ENCODE measurements at places on chromosomes 16 and 17. TPM values are rescaled to one million over a fixed set of nuclear protein-coding genes. Genes with fewer than 3 reads are reported as not detected.

DNA sequence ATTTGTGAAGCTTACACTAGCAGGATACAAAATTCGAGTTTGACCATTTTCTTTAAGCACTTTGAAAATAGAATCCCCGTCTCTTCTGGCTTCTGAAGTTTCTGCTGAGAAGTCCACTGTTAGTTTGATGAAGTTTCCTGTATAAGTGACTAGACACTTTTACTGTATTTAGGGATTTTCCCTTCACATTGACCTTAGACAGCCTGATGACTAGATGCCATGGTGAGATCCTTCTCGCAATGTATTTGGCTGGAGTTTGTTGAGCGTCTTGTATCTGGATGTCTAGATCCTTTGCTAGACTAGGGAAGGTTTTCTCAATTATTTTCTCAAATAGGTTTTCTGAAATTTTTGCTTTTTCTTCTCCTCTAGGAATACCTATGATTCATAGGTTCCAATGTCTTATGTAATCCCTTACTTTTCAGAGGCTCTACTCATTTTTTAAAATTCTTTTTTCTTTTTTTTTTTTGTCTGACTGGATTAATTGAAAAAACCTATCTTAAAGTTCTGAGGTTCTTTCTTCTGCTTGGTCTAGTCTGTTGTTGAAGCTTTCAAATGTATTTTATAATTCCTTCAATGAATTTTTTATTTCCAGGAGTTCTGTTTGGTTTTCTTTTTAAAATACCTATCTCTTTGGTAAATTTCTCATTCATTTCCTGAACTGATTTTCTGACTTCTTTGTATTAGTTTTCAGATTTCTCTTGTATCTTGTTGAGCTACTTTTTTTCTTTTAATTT lies 63.7 kb upstream of the ABCC11 start:
- no peak for DNase-seq

DNA sequence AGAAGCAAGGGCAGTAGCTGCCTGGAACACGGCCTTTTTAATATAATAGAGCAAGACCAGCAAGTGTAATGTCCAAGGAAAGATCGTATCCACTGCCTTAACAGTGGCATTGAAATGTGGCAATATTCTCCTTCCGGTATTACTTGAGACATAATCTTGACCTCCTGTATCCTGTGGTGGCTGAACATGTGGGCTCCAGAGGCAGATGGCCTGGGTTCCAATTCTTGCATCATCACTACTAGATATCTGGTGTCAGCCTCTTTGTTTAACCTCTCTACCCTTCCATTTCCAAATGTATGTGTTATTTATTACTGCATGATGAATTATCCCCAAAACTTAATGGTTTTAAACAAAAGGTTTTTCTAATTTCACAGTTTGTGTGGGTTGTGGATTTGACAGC lies 3.5 kb upstream of the CDYL2 start:
- DNase-seq: no peak

DNA sequence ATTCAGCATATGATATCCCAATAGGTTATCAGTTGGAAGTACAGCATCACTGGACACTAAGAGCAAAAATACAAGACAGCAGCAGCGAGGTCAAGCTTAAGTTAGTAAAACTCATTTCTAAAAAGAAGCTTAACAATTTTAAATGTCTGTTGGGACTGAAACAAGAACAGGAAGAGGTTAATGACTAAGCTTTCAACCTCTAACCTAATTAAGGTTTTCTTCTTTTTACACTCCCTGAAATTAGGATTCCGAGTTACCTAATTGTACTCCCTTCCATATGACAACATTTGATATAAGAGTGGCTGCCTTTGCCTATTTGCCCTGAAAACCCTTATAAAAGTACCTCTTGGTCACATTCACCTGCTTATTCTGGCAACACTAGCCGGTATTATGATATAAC lies 34.3 kb downstream of the CPSF4L start:
- no peak for DNase-seq

GRCh38 chr16:10387188-10387617 lies 1.3 kb downstream of the ATF7IP2 start:
- no peak for DNase-seq

- no peak for DNase-seq
Observed at GRCh38 chr17:74042744-74043486, 160.6 kb upstream of the RPL38 start.

DNA sequence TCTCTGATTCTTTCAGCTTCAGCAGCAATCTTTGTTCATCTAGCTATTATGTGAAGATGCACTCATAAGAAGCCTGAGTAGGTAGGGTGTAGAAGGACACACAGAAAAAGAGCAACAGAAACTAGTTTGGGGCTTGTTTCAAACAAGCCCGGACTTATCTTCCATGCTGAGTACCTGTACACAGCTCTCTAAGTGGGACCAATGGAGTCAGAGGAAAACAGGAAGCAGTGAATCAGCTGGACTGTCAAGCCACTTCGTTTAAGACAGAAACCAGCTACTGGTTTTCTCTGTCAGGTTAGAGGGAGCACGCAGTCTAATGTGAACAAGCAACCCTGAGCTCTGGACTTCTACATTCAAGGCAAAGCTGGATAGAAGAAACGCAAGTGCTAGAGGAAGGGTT lies 16.0 kb downstream of the MAP2K6 start:
- no peak for DNase-seq

DNA sequence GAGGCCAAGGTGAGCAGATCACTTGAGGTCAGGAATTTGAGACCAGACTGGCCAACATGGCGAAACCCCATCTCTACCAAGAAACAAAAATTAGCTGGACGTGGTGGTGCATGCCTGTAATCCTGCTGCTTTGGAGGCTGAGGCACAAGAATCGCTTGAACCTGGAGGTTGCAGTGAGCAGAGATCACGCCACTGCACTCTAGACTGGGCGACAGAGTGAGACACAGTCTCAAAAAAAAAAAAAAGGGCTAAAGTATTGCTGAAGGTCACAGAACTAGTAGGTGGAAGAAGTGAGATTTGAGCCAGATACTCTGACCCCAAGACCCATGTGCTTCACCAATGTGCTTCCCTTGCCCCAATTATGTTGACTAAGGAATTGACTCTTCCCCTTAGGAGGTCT lies 112.0 kb downstream of the NPIPB5 start:
- DNase-seq: no peak

DNA sequence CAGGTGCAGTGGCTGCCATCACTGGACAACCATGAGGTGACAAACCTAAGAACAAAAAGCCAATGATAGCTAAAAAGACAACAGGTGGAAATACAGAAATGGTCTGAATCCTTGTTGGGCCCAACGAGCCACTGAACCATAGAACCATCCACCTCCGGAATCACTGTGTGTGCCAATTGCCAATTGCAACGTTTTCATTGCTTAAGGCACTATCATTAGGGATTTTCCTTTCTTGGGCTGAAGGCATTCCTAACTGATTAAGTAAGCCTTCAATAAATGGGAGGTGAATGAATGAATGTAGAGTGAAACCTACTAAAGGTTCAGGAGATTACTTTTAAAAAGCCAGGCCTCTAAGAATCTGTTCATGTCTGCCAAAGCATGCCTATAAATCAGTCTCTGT lies 3.6 kb downstream of the USP31 start:
- no peak for DNase-seq

DNA sequence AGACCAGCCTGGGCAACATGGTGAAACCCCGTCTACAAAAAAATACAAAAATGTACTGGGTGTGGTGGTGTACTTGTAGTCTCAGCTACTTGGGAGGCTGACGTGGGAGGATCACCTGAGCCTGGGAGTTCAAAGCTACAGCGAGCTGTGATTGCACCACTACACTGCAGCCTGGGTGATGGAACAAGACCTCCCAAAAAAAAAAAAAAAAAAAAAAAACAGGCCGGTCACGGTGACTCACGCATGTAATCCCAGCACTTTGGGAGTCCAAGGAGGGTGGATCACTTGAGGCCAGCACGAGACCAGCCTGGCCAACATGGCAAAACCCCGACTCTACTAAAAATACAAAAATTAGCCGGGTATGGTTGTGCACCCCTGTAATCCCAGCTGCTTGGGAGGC lies 12.7 kb upstream of the APPBP2 start:
- DNase-seq: no peak

- DNase-seq: no peak
Observed at GRCh38 chr16:11554053-11554452, 32.7 kb downstream of the LITAF start.

- DNase-seq: no peak
Observed at GRCh38 chr16:67016143-67016542, 12.8 kb upstream of the CBFB start.

GRCh38 chr16:13919330-13919682 lies 648 bp upstream of the ERCC4 start:
- peak; percentile 25 for DNase-seq

DNA sequence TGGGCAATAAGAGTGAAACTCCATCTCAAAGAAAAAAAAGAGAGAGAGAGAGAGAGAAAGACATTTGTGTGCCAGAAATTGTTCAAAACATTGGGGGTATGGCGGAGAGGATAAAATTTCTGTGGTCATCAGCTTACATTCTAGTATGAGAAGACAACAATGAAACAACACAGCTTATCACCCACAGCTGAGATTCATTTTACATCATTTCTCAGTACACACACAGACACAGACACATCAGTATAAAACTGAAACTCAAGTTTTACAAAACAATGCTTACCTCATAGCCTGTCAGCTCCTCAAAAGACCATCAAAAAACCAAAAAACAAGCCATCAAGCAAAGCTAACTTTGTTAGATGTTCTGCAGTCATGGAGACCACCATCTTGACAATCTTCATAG lies 31.4 kb upstream of the CNEP1R1 start:
- DNase-seq: no peak

GRCh38 chr17:50352693-50353599 lies 7.0 kb downstream of the XYLT2 start:
- DNase-seq: no peak

GRCh38 chr17:58337210-58337599 lies 8.6 kb upstream of the TSPOAP1 start:
- no peak for DNase-seq

Gene KRTAP2-2
- total RNA-seq: not detected

Gene TRIM37
- total RNA-seq: 26.3 TPM

Gene CDK3
- total RNA-seq: 1.7 TPM

Gene GPR179
- total RNA-seq: not detected

Gene IRF8
- 0.63 TPM for total RNA-seq

Gene HSF5
- total RNA-seq: not detected

Gene EPOP
- total RNA-seq: 2.8 TPM

Gene CDK10
- total RNA-seq: 36.9 TPM

Gene WWP2
- 36.4 TPM for total RNA-seq

Gene TBC1D3G
- not detected for total RNA-seq

Gene CLEC19A
- not detected for total RNA-seq

Gene TEX14
- not detected for total RNA-seq
